Astrocyte of the hippocampus (primary cell): ENCODE measurements at places on chromosomes 6 and 20.

DNA sequence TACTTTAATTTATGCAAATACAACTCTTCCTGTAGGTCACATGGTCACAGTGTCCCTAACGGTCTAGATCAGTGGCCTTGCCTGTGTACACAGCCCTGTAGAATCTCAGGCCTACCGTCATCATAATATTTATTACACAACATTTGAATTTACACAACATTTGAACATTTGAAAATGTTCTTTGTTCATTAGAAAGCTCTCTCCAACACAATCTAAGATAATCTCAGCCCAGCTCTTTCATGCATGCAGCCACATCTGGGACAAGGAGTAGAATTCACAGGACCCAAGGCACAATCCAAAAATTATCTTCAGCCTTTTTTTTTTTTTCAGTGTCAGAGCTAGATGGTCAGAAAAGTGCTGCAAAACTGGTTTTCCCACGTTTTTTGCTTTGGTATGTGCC lies 892.8 kb downstream of the TFAP2A start:
- no peak for DNase-seq

DNA sequence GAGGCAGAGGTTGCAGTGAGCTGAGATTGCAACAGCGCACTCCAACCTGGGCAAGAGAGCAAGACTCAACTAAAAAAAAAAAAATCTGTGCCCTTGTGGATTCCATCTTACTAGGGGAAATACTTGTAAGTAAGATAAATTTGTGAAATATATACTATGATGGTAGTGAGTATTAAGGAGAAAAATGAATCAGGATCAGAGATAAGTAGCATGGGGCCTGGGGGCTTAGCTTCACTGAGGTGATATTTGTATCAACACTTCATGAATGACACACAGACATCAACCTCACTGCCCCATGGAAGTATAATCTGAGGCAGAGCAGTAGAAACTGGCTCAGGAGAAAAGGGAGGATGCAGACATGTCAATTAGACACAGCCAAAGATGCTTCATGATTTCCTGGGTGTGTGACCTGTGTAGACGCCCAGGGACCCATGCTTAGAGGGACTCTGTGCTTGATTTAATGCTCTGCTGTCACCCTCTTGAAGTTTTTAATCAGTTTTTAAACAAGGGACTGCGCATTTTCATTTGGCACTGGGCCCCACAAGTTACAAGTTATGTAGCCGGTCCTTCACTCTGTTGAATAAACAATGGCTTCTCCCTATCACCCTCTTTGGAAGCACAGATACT lies 41.9 kb downstream of the PCNA start:
- no peak for DNase-seq

DNA sequence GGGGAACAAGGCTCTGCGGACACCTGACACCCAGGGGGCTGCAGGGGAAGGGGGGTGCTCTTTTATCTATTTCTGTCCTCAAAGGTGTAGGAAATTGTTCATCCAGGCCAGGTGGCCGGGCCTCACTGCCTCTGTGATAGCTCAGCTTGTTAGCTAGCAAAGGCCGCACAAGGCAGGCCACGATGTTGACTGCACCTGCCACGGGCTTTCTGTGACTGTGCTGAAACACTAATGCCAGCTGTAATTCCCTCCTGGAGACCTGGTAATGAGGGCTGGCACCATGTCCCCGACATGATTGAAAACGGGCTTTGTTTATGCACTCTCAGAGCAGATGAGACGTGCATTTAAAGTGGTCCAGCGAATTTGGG lies 61.4 kb upstream of the APCDD1L start:
- DNase-seq, result no peak

GRCh38 chr6:15658181-15658744 lies 4.6 kb downstream of the DTNBP1 start:
- no peak for DNase-seq

- peak; percentile 53 for DNase-seq
Observed at GRCh38 chr6:52020945-52021570, 66.4 kb downstream of the PKHD1 start.
